ENCODE measurements at places on chromosomes 7 and 10.

GRCh38 chr10:12938271-12938670, 63.2 kb downstream of the CCDC3 start:
- no peak for DNase-seq

GRCh38 chr7:105429746-105430612, 41.3 kb upstream of the SRPK2 start:
- peak; percentile 48 for DNase-seq

DNA sequence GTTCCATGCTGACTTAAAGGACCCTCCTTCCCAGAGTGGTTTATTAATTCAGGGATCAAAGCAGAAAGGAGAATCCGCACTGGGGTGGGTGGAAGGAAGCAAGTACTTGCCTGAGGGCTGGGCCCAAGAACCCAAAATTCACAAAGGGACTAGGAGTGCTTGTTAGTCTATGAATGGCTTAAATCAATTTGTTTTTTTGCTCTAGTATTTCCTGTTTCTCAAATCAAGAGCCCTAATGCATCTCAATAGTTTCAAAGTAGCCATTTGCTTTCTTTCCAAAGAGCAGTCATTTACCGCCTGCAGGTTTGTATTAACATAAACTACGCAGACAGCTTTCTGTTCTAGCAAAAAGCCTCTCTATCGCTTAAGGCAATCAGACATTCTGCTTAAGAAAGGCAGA, 44.2 kb upstream of the SLC35G1 start:
- no peak for DNase-seq

- DNase-seq: no peak
These were observed 5.8 kb downstream of the EVX1 start for GRCh38 chr7:27248427-27248806.

- no peak for DNase-seq
These were observed 619.5 kb upstream of the SEMA3D start for GRCh38 chr7:85806321-85806720.

GRCh38 chr7:57496395-57496794, 46.4 kb downstream of the ZNF716 start:
- no peak for DNase-seq

DNA sequence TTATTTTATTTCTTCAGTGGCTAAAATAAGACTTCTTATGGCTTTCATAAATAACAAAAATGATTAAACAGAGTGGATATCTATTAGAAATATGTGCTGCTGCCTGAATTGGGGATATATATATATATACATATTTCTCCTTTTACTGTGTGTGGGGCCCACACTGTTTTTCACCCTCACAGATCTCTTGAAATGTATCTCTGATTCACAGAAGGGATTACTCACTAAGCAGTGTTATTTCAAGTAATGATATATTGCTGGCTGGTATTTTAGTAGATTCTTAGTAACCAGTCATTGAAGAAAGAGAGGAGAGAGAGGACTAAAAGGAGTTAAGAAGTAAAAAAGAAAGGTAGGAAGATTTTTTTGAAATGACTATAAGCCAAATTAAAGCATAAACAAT, 308.6 kb upstream of the NRP1 start:
- DNase-seq: no peak

DNA sequence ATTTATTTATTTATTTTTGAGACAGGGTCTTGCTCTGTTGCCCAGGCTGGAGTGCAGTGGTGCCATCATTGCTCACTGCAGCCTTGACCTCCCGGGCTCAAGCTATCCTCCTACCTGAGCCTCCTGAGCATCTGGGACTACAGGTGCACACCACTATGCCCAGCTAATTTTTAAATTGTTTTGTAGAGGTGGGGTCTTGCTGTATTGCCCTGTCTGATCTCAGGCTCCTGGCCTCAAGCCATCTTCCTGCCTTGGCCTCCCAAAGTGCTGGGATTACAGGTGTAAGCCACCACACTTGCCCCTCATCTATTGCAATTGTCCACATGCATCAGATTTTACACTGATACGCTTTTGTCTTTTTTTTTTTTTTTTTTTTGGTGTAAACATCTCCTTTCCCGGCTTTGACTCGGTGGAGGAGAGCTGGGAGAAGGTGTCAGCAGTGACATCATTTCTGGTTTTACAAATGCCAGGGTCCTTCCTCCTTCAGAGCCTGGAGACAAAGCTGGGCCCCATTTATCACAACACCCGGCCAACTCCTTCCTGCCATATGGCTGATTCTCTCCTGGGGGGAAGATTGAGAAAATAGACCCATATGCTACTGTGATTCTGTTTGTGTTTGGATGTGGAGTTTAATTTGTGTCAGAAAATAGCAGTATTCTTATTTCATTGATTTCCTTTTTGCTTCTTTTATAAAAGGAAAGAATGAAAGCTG, 61.3 kb downstream of the GALNT17 start:
- DNase-seq: no peak

DNA sequence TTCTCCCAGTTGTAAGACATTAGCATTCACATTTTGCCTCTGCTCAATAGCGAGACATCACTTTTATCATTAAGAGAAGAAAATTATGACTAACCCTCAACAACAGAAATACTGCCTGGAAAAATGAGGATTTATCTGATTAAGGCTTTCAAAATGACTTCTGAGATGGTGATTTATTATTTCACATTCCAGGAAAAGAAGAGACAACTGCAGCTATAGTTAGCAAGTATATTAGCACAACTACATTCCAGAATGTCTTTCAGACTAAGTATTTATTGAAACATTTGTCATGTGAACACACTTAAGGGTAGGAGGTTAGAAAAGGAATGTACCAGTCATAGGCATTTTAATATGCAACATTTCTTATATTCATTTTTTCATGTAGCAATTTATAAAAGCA, 162.0 kb downstream of the IQUB start:
- no peak for DNase-seq

GRCh38 chr7:146115548-146115850, 1.1 kb upstream of the CNTNAP2 start:
- DNase-seq: no peak

DNA sequence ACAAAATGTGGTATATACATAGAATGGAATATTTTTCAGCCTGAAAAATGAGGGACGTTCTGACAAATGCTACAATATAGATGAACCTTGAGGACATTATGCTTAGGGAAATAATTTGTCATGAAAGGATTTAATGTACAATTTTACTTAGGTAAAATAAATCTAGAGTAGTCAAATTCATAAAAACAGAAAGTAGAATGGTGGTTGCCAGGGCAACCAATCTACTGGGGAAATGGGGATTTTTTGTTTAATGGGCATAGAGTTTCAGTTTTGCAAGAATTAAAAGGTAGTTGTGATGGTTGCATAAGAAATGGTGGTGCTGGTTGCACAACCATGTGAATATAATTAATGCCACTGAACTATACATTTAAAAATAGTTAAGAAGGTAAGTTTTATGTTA, 296.0 kb upstream of the SP4 start:
- no peak for DNase-seq

DNA sequence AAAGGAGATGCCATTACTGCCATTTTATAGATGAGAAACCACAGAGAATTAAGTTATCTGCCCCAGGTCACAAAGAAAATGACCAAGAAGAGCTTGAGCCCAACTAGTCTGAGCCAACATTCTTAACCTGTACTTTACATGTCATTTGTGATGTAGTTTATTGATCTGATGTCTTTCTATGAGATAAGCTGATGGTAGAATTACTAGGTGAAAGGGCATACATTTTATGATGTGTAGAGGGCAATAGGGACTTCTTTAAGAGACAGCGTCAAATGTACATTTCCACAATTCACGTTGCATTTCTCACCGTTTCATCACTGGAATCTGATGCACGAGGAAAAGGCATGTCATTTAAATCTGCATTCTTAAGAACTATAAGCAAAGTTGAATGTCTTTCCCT, 11.3 kb downstream of the ACSL5 start:
- DNase-seq: no peak

DNA sequence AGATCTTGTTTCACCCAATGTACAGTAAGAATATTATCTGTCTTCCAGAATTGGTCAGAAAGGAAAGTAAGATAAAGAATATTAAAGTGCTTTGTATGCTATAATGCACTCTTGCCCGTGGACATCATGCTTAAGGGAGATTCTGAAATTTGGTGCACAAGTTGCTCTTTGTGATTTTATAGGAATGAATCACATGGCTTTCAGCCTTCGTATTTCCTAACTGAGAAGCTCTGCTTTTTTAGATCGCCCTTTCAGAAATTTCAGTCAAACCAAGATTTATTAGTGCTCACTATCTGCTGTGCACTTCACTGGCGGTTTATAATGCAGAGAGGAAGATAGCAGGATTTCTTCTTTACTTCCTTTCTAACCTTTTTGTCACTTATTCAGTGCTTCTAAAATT, 1248.5 kb upstream of the LRRN3 start:
- DNase-seq: no peak

GRCh38 chr7:134034652-134035051, 92.5 kb upstream of the LRGUK start:
- no peak for DNase-seq

DNA sequence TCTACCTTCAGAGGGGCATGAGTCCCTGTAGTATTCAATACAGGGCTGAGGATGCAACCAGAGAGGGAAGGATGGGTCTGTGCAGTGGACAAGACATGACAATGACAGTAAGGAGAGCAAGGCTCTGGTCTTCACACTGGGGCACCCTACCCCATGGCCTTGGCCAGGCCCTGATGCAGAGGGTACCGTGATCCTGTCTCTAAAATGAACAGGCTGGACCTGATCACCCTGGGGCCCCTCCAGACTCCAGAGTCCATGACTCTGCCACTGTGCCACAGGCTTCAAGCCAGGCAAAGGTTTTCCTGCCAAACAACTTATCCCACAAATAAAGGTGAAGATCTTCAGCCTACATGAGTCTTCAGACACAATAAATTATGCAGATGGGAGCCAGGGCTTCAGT, 4.9 kb downstream of the MAT1A start:
- DNase-seq: no peak

DNA sequence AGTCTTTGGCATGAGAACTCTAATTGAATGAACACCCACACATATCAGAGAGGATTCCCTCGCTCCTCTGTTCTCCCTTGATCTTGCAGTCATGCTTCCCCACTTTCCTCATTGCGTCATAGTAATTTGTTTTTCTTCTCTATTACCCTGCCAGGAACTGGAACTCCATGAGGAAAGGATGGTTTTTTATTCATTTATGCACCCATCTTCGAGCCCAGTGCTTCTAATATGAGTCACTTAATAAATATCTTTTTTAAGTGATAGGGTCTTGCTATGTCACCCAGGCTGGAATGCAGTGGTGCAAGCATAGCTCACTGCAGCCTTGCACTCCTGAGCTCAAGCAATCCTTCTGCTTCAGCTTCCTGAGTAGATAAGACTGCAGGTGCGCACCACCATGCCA, 83.5 kb downstream of the OTUD1 start:
- no peak for DNase-seq

DNA sequence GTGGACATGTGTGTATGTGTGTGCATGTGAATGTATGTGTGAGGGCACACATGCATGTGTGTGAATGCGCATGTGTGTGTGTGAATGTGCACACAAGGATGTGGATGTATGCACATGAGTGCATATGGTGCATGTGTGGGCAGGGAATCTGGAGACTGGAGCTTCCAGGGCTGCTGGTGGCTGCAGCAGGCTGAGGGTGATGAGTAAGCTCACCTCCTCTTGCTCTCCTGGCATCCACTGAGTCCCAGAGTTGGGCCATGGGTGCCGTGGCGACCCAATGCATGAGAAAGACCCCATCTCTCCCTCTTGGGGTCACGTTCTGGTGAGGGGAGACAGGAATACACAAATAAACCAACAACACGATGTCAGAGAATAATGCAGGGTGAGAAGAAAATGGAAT, 33.3 kb upstream of the COL13A1 start:
- DNase-seq: no peak

GRCh38 chr10:9390516-9390915, 1336.0 kb downstream of the GATA3 start:
- no peak for DNase-seq

DNA sequence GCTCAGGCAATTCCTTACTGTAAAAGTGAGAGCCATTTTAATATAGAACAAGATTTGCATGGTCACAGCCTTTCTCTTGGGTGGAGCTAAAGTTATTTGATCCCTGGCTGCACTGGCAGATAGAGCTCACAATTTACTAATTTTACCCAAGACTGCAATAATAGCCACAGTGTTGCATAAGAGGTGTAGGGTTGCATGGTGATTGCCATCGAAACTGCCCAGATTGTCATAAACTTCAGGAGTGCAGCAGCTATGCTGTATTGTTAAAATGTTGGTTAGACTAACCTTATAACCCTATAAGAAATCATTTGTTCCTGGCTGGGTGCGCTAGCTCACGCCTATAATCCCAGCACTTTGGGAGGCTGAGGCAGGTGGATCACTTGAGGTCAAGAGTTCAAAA, 50.0 kb downstream of the VCL start:
- no peak for DNase-seq

- DNase-seq: no peak
These were observed at the start of gene DEPP1 for GRCh38 chr10:44978570-44979280. Gene DEPP1 (minus strand): TSS chr10:44978809. CDS start chr10:44978030, 779 bp downstream.

- no peak for DNase-seq
These were observed 6.7 kb downstream of the ANKRD16 start for GRCh38 chr10:5882961-5883360.

GRCh38 chr10:9274206-9274755, 1219.8 kb downstream of the GATA3 start:
- DNase-seq: no peak

GRCh38 chr7:126569402-126569801, 683.3 kb downstream of the GRM8 start:
- DNase-seq: no peak

- no peak for DNase-seq
These were observed 285.7 kb downstream of the RPS24 start for GRCh38 chr10:78319371-78319770.

GRCh38 chr10:72016608-72017300, 52.6 kb downstream of the CHST3 start:
- no peak for DNase-seq

DNA sequence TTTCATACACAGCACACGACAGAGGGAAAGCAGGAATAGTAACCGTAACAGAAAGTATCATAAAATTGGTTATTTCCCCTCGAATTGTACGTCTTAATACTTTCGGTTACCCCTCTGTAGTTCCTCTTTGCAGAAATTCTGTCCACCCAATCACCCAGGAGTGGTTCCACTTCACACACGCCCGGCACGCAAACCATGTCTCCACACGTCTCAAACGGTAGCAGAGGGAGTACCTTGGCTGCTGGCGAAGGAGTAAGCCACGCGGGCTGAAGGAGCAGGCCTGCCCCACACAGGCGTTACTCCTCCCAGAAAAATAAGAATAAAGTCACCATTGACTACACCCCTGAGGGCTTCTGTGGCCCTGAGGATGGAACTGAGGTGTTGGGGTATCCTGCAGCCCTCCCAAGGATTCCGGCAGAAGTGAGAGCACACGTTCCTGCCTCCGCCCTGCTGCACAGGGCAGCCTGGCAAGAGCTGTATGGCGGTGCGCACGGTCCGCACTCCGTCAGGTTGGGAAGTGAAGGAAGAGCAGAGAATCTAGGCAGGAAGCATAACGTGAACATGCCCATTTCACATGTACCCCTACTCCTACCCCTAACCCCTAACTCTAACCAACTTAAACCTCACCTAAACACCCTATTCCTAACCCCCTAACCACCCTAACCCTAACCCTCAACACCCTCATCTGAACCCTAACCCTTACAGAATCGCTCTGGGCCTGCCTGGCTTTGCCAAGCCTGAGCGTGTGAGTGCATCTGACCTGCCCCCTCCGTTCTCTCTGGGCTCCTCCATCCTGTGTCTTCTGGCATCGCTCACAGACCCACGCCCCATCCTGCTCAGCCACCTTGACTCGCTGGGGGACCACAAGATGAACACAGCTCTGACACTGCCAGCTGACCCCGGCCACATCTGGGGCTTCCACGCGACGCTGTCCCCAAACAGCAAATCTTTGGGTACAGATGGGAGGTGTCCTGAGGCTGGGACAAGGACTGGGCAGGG, 18.2 kb downstream of the GPR146 start:
- no peak for DNase-seq

GRCh38 chr10:126126866-126127265, 230.5 kb downstream of the FANK1 start:
- DNase-seq: no peak

Measured in activated CD4-positive, alpha-beta T cell treated with anti-CD3 and anti-CD28 coated beads for 4 hours (primary cell).